ENCODE measurements at places on chromosomes 3 and 15. TPM values are rescaled to one million over a fixed set of nuclear protein-coding genes. Genes with fewer than 3 reads are reported as not detected.

ARL6IP5 gene
- total RNA-seq: 172 TPM

CCDC54 gene
- not detected for total RNA-seq

CCR8 gene
- 0.87 TPM for total RNA-seq

CERS3 gene
- total RNA-seq: 1.0 TPM

CD200R1 gene
- 5.7 TPM for total RNA-seq

DNASE1L3 gene
- not detected for total RNA-seq

ROPN1 gene
- not detected for total RNA-seq

PRRT3 gene
- total RNA-seq: 3.2 TPM

OSBPL10 gene
- 11.5 TPM for total RNA-seq

GRCh38 chr3:186094271-186094670 lies 14.6 kb downstream of the ETV5 start:
- ATAC-seq: no peak

DNA sequence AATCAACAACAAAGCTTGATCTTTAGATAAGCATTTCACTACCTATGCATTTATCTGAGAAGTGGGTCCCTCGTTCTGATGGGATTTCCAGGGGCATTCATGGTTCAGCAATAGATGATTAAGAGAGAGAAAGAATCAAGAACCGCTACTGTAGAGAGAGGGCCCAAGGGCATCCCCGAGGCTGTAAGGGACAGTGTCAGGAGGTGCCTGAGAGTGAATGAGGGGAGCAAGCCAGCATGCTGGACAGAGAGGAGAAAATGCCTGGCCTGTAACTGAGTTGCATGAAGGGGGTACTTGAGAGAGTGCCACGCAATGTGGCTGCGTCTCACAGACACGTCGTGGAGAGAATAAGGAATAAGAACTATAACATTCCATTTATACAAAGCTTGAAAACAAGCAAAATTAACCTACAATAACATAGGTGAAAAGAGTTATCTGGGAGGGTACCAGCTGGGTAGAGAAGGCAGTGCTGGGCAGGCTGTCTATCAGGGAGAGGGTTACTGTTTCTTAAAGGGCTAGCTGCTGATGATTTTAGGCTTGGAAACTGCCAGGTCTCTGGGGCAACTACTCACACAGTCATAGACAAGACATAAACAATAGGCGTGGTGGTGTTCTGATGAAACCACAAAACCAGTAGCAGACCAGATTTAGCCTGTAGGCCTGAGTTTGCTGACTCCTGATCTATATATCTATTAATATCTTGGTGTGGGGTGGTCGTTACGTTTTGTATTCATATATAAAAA lies 374.6 kb upstream of the CFAP20DC start:
- peak; percentile 10 for ATAC-seq

DNA sequence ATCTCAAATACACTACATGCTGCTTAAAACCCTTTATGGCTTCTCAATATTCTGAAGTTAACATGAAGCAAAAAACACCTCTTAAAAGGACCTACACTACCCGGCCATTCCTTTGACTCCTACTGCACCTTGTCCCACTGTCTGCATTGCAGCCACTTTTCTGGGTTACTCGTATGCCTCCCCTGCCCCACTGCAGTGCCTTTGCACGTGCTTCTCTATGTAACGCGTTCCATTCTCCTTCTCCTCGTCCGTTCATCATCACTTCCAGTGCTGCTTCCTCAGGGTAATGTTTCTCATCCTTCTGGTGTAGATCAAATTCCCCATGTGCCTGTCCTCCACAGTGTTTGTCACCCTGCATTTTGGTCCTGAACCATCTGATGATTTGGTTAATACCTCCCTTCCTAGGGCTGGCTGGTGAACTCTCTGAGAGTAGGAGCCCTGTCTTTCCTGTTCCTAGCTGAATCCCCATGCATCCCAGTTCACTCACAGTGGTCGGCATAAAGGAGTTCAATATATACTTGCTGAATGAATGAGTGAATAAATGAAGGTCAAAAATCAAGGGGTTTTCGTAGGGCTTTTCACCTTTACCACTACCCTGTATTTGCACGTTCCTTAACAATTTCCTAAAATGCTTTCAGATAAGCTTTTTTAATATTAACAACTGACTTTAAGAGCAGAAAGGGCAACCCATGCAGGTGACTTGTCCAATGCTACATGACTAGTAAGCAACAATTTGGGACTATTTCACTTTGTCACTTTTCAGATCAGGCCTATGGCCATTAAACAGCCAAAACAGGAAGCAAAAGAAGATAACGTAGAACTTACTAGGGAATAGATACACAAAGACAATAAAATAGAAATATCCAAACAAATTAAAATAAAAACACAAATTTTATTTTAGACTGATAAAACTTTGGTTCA lies 2.4 kb upstream of the STT3B start:
- no peak for ATAC-seq

DNA sequence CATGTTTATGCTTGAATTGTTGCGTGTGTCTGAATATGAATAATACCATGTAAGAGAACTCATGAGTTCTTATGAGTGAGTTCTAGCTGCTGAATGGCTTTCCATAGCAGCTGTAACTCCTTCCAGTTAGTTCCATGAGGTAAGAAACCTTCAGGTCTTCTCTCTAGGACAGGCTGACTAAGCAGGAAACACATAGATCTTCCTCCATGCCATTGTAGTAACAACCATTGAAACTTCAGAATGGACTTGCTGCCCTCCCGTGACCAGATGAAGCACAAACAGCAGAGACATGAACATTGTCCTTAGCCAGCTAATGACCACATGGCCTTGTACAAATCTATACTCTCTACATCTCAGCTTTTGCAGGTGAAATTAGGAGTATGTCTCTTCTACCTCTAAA lies 200.0 kb downstream of the ZNF385D start:
- no peak for ATAC-seq

DNA sequence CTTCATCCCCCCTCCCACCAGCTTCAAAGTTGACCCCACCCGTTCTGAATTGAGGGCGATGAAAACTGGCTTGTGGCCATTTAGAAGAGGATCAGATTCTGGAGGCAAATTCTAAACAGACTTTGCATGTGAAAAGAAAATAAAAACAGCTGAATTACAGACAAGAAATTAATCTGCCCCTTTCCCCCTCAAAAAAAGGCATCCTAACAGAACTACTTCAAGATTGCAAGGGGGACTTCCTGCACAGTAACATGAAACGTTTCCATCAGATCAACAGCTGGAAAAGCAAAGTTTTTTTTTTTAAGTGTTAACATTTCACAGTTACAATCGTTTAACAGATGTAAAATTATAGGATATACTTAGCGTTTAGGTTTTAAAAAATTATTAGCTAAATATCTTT lies 229.3 kb downstream of the RORA start:
- ATAC-seq: no peak

DNA sequence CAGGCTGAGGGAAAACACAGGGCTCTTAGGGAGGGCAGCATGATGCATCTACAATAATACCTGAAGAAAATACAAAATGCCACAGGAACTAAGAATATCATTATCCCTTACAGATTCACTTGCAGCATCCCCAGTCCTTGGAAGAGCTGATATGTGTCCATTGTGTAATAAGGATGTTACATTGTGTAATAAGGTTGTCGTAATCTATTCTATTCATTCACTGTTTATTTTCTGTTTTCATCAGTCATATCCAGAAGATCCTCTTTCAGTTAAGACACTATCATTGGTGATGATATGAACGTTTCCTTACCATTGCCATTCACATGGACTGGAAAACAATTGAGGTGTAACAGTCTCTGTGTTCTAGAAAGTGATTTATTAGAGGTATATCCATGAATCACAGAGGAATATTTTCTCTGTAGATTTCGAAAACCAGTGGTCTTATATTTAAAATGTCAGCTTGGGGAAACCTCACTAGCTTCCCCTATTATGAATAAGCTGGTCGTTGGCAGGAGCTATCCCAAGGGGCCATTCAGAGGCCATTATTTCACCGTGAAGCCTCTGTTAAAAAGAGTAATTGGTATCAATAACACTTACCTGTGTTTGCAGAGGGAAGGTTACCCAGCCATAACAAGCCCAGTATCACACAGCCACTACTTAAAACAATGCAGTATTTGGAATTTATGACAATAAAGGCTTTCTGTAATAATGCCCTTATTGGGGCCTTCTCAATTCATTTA lies 241.1 kb downstream of the ZNF385D start:
- ATAC-seq: no peak

DNA sequence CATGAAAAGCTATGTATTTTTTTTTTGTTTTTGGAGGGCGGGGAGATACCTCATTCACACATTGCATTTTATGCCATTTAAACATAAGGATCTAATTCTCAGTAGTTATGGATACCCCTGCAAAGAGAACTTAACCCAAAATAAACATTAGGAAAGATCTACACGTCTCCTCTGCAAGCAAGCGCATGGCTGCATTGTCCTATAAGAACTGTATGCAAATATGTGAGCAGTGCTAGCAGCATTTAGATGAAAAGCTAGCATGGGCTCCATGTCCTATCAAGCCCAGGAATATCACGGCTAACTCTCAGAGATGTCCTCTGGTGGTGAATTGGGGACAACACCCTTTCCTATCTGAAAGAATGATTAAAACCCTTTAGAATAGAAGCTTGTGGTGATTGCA lies 292.8 kb downstream of the MEX3B start:
- no peak for ATAC-seq

DNA sequence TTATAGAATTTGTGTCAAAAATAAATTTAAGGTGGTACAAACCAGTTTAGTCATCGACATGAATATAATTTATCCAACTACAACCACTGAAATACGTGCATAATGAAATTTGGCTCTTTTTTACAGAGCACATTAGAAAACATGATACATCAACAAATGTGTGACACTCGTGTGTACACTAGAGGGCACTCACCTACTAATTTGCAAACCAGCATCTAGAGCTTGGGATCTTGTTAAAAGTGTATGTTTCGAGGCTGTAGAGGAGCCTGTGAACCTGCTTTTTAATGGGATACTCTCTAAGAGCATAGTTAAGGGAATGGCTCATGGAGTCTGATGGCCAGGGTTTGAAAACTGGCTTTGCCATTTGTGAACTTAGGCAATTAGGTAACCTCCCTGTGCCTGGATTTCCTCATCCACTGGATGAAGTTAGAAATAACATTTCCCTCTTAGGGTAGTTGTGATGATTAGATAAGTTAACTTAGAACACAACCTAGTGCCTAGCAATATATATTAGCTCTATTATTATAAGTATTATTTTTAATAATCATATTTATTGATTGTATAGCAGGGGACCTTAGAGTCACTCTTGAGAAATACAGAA lies 8.8 kb upstream of the CPOX start:
- ATAC-seq: peak; percentile 65

- peak; percentile 17 for ATAC-seq
Measured at GRCh38 chr3:121545049-121545573, 677 bp downstream of the POLQ start.

GRCh38 chr3:192914848-192915247 lies 2.8 kb downstream of the MB21D2 start:
- ATAC-seq: no peak

DNA sequence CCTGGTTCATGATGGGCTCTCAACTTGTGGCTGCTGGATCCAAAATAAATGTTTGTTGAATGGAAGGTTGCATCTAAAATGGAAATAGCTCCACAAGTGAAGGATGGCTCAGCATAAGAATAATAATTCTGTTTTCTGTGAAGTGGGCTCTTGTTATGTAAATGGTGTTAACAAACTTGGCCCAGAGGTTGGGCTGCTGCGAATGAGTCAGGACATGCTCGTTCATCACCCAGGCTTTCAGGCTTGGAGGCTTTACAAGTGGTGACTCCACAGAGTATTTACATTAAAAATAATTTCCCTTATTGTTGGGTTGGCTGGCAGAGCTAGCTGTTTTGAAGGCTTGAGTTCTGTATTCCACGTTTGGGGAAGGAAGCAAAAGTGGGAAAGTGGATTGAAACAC lies 60.5 kb downstream of the ITGB5 start:
- ATAC-seq: no peak

DNA sequence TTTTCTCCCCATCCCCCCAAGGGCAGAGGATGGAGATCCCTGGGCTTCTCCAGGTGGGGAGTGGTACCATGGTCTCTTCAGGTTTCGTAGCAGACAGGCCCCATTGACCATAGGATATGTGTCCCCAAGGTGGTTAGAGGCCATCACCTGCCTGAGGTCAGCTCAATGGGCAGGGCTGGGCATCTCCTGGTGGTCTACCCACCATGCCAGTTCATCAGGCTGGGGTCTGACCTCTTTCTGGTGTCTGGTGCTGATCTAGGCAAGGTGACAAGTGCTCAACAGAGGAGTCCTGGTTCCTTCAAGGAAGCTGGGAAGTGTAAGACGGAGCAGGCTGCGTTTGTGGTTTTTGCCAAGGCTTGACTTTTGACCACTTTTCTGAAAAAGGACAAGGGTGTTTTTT lies 71.4 kb downstream of the SMAD3 start:
- no peak for ATAC-seq

DNA sequence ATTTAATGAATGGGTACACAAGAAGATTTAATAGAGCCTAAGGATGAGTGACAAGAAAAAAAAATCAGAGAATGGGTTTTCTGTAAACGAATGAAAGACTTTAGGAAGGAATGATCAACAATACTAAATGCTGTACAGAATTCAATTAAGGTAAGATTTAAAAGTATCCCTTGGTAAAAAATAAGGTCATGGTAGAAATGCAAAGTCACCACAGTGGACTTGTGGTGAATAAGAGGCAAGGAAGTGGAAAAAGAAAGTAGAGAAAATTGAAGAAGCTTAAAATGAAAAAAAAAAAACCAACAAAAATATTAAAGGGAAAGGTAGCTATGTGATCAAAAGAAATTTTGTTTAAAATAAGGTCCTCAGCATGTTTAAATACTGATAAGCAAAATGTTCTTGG lies 82.4 kb downstream of the PLSCR2 start:
- ATAC-seq: no peak

- ATAC-seq: no peak
Measured at GRCh38 chr15:83567318-83567717, 86.6 kb upstream of the ADAMTSL3 start.

DNA sequence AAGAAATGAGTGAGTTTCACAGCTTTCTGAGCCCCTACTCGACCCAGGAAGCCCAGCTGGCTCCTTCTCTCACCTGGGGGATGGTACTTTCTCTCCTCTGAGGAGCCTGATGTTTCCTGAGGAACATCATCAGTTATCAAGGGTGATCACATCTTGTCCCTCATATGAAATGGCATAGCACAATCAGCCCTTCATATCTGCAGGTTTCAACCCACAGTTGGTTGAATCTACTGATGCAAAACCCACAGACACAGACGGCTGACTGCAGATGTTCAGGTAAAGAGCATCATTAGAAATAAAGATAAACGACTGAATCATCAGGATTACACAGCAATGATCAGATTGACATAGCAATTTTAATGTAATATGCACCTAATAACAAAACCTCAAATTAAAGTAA lies 93.6 kb upstream of the OSTN start:
- no peak for ATAC-seq
